Hematopoietic multipotent progenitor cell (in vitro differentiated cells): ENCODE measurements at places on chromosomes 6 and 20. TPM values are rescaled to one million over a fixed set of nuclear protein-coding genes. Genes with fewer than 3 reads are reported as not detected.

GRCh38 chr6:158194487-158195280 lies 26.5 kb downstream of the GTF2H5 start:
- DNase-seq: no peak

DNA sequence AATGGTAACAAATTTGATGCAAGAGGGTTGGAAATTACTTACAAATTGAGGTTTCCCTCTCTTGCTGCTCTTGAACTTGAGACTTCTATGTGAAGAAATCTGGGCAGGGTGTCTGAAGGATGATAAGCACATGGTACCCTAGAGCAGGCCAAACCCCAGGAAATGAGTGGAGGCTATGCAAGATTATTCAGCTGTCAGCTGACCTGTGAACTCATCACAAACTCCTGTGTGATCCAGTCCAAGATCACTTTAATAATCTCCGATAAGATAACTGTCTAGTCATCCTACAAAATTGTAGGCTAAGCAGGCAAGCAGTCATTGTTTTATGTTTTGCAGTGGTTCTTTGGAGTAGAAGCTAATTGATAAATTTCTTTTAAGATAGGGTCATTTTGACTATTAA lies 213.1 kb downstream of the BTBD3 start:
- no peak for DNase-seq

DNA sequence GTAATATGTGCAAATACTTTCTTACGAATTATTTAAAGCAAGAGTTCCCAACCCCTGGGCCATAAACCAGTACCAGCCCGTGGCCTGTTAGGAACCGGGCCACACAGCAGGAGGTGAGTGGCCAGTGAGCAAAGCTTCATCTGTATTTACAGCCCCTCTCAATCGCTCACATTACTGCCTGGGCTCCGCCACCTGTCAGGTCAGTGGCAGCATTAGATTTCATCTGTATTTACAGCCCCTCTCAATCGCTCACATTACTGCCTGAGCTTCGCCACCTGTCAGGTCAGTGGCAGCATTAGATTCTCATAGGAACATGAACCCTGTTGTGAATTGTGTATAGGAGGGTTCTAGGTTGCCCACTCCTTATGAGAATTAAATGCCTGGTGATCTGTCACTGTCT lies 142.0 kb downstream of the RNASET2 start:
- no peak for DNase-seq

Gene CLPSL1
- not detected for total RNA-seq

- DNase-seq: no peak
These were observed 281.7 kb downstream of the CDH26 start for GRCh38 chr20:60239956-60240355.
